ENCODE measurements at places on chromosomes 16 and 17.

DNA sequence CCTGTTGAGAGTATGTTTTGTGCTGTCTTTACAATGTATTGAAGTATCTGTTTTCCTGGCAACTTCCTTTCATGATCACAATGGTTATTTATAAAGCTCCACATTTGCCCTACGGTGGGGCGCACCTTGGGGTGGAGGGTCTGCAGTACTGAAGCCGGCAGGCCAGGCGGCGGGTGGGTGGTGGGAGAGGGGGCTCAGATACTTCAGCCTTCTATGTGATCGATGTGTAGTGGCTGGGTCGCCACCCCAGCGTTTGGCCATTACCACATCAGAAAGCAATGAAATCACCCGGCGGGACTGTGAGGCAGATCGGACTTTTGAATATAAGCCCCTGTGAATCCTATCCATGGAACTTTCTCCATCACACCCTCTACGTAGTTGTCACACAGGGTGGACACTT lies 196.6 kb downstream of the FOXL1 start:
- DNase-seq = no peak

DNA sequence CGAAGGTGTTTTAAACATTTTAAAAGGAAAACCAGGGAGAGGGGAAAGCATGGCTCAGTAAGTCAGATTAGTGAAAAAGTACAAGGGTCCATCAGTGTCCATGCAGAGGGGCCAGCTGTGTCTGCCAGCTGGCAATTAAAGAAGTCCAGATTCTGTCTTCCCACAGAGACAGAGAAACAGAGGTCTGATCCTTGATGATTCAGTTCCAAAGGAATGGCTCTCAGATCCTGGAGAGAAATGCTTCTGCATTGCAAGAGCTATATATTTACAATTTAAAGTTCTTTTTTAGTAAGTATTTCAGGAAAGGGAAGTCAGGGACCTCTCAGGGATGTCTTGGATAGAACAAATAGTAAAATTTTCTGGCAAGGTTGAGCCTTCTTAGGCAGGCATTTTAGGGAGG lies 56.2 kb downstream of the HSD17B2 start:
- no peak for DNase-seq

GRCh38 chr17:6789146-6789545 lies 13.1 kb downstream of the FBXO39 start:
- DNase-seq = no peak

DNA sequence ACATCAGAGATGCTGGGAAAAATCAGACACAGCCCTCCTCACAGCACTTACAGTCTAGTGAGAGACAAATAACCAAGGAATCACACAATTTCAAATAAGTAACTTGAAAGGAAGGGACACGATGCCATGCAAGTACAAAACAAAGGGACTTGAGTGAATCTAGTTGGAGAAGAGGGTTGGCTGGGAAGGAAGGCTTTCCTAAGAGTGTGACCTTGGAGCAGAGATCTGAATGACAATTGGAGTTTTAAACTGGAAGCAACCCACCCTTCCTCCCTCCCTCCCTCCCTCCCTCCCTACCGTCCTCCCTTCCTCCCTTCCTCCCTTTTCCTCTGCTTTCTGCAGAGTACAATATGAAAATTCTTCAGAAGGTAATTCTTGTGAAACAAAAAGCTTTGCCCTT lies 31.1 kb downstream of the ADAMTS18 start:
- DNase-seq = no peak

DNA sequence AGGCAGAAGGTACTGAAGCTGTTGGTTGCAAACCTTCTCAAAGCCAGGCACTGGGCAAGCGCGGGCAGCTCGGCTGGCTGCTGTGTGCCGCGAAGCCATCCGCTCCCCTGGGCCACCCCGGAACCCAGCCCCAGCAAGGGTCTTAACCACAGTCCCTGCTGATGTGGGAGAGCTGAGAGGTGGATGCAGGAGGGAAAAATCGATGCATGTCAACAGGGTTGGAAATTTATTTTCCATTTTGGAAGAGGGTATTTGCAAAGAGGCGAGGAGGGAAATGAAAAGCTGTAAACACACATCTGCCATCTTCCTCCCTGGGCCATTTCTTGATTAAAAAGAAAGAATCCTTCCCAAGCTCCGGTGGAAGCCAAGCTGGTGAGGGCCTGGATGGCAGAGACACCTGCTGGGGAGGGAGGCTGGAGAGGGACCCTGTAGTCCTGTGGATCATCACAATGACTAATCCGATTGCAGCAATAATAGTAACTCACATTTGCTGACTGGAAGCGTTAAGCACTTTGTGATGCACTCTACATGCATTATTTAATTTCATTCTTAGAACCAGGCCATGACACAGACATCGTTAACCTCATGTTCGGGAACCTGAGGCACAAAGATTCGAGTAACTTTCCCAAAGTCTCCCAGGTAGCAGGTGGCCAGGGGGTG lies 13.9 kb upstream of the TBX2 start:
- DNase-seq = no peak

DNA sequence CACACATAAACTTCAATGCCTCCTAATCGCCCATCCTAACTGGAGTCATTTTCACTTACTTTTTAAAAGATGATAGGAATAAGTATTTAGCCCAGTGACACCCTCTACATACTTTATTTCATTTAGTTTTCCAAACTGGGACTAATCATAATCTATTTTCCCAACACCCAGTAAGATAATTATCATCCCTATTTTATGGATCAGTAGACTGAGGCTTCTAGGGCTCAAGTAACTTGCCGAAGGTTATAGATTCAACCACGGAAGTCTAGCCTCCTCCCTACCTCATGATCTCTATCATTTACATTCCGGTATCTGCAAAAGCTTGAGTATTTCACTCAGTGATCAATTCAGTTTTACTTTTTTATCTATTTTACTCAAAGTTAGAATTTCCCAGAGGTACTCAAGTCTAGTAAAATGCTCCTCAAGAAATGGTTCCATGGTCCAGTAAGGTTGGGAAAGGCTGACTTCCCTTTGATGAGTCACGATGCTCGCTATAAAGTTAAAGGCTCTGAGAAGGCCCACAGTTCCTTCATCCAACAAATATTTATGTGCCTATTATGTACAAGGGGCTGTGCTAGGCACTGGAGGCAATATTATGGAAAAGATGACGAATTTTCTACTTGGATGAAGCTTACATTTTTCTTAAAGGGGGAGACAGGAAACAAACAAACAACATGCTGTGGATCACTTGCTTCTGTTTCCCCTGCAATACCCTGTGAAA lies 75.1 kb downstream of the TOX3 start:
- no peak for DNase-seq

DNA sequence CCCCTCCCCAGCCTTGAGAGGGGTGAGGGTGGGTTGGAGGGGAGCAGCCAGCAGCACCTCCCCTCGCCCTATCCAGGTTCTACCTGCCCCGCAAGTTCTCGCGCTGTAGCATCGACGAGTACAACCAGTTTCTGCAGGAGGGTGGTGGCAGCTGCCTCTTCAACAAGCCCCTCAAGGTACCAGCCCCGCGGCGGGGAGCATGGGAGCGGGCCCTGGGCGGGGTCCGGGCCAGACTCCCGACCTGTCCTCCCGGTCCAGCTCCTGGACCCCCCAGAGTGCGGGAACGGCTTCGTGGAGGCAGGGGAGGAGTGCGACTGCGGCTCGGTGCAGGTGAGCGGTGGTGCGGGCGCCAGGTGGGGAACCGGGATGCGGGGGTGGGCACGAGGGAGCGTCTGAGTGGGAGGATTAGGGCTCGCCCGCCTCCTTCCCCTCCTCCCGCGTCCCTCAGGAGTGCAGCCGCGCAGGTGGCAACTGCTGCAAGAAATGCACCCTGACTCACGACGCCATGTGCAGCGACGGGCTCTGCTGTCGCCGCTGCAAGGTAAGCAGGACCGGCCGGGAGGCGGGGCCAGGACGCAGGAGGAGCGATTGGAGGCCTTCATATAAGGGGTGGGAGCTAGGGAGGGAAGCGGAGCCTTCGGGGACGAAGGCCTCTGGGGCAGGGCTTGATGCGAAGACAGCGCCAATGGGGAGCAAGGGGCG lies 16.5 kb downstream of the ADAM11 start:
- peak; percentile 99 for DNase-seq

DNA sequence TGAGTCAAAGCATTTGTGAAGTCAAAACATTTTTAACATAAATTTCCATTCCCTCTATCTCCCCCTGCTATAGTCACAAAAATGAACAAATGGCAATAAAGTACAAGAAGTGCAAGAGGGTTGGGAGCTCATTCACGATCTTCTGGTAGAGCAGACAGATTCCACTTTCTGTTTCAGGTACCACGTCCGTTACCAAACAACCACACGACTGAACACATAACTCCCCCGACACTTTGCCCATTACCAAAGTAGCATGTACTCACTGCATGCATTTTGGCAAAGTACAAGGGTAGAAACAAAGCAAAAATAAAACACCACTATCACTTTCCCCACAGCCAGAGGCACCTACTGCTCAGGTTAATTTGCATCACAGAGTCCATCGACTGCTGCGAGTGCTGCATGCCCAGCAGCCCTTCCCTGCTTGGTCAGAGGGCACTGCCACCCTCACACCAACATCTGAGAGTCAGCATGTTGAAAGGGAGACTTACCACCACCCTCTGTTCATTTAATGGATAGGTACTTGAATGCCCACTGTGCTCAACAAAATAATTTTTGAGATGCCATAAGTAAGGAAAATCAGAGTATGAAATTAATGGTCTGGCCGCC lies 150.3 kb upstream of the AXIN2 start:
- DNase-seq = no peak

GRCh38 chr16:65538976-65539375 lies 417.1 kb upstream of the CDH11 start:
- DNase-seq = no peak

DNA sequence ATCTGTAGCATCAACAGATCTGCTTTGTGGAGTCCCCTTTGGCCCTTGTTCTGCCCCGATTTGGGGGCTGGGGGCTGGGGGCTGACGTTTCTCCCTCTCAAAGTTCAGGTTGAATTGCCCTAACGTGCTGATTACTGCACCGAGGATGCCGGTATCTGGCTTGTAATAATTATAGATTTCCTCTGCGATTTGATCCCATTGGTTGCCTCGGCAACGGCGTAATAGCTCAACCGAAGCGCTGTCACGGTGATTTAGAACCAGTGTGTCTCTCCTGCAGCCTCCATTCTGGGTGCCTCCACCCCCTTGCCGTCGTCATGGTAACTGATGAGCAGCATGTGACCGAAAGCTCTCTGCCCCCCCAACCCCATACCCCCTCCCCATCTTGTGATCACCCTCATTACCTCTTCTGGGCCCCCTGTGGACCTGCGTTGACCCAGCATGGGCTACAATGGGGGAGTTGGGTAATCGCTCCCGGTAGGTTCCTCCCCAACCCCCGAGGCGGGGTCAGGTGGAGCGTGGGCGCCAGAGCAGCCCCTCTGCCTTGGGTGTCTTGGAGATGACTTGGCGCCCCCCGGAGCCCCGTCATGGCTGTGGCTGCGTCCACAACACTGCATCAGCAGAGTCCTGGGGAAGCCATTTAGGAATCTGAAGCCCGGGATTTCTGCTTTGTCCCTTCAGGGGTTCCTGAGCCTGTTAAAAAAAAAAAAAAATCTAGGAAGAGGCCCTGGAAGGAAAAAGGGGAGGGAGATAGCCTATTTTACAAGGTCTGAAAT lies 38.4 kb downstream of the ABAT start:
- DNase-seq = no peak

DNA sequence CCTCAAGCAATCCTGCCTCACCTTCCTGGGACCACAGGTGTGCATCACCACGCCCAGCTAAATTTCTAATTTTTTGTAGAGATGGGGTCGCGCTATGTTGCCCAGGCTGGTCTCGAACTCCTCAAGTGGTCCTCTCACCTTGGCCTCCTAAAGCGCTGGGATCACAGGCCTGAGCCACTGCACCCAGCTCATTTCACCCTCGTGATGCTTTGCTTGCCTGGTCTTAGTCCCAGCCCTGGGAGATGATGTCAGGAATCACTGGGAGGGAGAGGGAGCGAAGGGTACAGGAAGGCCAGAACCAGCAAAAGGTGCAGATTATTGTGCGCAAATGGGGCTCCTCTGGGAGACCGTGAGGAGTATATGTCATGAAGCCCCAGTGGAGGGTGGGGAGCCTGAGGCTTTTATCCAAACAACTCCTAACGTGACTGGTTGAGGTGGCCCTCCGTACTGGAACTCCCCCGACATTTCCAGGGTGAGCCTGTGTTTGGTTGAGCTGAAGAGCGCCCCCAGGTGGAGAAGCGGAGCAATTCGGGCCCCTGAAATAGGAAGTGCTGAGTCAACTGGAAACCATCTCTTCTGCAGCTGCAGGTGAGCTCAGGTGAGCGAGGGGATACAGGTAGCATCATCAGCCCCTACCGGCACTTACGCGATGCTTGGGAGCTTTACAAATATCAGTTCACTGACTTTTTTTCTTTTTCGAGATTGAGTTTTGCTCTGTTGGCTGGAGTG lies 41.2 kb upstream of the HAPSTR1 start:
- peak; percentile 8 for DNase-seq

- peak; percentile 34 for DNase-seq
Observed at GRCh38 chr16:88430524-88431446, 22.3 kb upstream of the ZFPM1 start.

DNA sequence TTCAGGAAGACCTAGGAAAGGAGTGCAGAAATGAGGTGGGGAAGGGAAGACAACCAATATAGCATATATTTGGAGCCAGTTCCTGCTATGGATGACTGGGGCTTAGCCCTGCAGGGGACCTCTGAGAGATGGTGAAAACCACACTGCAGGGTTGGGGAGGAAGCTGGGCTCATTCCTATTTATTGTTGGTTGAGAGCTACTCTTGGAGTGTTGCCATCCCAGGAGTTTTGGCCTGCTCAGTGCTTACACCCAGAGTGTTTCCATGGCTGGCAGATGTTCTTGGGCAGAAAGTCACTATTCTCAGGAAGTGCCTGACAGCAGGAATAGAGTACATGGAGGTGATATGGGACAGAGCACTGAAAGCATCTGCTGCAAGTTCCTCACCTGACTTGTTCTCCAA lies 145.8 kb downstream of the SPACA3 start:
- DNase-seq = no peak

GRCh38 chr16:56401482-56401881 lies 23.9 kb downstream of the AMFR start:
- no peak for DNase-seq

DNA sequence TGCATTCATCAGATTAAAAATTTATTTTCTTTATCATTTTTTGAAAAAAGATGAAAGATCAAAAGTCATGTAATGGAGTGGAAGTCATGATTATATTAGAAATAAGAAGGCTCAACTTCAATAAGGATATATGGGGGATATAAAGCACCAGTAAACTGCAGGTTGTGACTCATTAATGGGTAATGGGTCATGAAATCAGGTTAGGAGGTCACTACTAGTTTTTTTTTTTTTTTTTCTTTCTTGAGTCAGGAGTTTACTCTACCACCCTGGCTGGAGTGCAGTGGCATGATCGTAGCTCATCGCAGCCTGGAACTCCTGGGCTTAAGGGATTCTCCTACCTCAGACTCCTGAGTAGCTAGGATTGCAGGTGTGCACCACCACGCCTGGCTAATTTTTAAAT lies 14.3 kb downstream of the EFCAB13 start:
- no peak for DNase-seq
